ENCODE measurements at places on chromosomes 7 and 10.
A peak's percentile ranks its signal among the peaks of the same experiment; 100 is the strongest.

DNA sequence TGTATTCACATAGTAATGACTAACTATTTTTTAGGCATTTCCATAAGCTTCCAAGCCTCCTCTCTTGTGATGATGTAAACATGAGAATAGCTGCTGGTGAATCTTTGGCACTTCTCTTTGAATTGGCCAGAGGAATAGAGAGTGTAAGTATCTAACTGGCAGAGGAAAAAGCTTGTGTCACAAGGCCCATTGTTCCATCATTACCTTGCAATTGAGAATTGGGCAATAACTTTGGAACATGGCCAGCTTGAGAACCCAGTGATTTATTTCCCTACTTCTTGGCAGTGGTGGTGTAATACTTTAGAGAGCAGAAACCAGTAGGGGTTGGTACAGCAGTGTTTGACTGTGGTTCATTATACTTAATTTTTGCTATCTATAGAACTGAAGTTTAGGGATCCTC lies 12.0 kb downstream of the IFRD1 start:
- DNase-seq: no peak

DNA sequence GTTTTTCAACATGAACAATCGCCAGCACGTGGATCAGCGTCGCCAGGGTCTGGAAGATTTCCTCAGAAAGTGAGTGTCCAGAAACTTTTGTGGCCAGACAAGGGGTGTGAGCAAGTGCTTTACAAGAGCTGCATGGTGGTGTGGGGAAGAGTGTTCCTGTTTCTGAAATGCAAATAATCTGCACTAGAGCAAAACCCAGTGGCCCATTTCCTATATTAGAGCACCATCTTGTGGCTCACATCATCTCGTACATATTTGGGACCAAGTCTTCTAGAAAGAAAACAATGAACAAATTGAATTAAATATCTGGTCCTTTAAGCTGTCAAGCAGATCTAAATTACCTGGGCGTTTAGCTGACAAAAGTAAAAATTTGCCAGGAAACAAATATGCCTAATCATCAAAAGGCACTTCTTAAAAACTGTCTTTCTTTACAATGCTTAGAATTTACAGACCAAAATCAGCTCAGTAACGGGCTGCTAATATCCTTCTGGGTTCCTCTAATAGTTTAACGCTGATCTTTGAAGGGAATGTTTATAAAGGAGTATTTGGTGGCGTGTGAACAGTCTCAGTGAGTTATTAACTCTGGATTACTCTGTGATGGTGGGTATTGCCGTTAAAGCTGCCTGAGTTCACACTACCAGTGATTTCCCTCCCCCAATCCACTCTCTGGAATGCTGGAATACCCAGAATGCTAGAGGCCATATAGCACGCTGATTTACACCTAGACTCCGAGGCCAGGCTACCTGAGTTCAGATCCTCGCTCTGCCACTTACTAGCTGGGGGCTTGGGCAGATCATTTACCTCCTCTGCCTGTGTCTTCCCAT lies 73.6 kb downstream of the SNX10 start:
- DNase-seq: no peak

GRCh38 chr10:35835545-35835944 lies 193.4 kb upstream of the FZD8 start:
- DNase-seq: no peak

DNA sequence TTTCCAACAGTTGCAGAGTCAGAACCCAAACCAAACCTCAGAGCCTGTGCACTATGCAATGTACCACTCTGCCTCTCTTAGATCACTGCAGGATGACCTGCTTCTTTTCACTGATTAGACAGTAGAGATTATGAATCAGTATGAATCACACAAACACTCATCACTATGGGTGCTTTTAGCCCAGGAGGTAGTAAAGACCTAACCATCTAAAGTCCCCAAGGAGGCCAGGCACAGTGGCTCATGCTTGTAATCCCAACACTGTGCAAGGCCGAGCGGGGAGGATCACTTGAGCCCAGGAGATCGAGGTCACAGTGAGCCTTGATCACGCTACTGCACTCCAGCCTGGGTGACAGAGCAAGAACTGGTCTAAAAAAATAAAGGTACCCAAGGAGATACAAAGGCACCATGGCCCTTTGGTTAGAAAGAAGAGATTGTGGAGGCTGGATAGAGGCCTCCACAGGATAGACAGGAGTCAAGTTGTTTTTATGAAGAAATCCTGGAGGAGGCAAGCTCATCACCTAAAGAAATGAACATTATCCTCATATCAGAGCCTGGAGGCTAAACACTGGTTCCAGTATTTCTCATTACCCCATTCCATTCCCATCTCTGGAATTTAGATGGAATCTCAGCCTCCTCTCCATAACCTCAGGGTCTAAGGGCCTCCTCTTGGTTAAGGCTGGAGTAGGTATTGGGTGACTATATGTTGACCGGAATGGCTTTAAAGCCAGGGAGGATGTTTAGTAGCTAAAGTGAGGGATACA lies 12.9 kb downstream of the SEC31B start:
- DNase-seq: no peak

GRCh38 chr10:130333185-130333584 lies 197.0 kb downstream of the GLRX3 start:
- DNase-seq: peak; percentile 1

DNA sequence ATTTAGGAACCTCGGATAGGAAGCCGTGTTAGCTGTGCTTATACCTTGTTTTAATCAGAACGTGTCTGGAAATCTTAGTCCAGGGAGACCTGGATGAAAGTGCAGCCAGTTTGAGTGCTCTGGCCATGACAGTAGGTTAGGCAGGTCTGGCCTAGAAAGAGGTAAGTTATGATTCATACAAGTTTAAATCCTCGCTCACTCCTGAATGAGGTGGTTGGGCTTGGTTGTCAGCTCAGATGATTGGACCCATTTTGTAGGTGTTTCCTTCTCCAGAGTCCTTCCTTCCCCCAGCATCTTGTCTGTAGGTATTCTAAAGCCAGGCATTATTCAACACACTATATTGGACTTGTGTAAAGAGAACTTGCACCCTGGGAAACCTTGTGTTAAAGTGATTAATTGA lies 561.9 kb upstream of the GALNT17 start:
- no peak for DNase-seq

DNA sequence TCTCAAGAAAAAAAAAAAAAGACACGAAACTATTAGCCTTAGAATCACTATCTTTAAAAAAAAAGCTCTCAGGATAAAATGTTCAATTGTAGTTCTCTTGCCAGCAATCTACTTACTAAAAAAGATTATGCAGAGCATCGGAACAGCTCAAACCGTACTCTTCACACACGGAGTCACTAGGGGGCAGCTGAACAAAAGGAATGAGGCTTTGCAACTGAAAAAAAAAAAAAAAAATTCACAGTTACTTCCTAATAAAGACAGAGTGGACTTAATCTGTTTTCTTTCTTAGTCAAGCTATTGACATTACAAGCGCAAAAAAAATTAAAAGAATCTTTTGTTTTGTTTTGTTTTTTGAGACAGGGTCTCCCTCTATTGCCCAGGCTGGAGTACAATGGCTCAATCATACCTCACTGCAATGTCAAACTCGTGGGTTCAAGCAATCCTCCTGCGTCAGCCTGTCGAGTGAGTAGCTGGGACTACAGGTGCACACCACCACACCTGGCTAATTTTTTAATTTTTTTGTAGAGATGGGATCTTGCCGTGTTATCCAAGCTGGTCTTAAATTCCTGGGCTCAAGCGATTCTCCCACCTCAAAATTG lies 11.5 kb downstream of the PMS2 start:
- peak; percentile 25 for DNase-seq

GRCh38 chr7:36736090-36736898 lies 12.0 kb upstream of the AOAH start:
- no peak for DNase-seq

DNA sequence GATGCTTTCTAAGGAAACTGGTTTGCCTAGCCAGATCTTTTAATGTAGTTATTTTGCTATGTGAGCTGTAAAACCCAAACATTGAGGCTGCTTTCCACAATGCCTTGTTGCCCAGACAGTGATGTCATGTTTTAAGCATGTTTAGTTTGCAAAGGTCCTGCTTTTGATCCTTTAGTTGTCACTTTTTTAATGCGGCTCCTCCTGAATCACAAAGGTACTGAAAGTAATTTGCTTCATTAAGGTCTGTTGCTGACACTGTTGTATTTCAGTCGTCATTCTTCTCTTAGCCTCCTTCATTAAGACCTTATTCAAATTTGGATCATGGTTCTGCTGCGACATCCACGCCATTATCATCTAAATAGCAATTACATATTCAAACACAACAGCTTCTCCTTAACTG lies 10.6 kb downstream of the RPA3 start:
- peak; percentile 15 for DNase-seq

DNA sequence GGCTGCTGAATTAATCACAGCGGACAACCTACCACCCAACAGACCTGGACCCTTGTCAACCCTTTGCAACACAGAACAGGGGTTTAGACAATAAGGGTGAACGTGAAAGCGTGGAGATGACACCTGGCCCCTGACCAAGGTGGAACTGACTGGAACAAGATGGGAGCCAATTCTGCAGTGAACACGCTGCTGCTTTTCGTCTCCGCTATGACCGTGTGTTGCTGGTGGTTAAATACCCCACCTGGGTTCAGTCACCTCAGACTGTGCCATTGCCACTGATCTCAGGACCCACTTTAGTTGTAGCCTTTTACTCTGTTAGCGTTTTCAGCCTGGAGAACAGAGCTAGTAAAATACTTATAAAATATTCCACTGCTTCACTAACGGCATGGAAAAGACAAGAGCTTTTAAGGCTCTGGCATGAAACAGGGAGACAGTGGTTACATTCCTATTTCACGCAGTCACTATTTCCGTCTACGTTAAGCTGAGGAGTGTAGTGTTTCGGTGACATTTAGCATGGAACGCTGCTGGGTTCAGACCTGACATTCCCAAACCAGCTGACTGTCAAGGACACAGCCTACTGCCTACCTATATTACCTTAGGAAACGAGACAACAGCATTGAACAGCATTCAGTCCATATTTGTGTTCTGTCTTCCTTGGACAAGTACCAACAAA lies 119.5 kb upstream of the PRSS1 start:
- DNase-seq: no peak

GRCh38 chr10:95508730-95509129 lies 52.4 kb downstream of the SORBS1 start:
- DNase-seq: no peak

DNA sequence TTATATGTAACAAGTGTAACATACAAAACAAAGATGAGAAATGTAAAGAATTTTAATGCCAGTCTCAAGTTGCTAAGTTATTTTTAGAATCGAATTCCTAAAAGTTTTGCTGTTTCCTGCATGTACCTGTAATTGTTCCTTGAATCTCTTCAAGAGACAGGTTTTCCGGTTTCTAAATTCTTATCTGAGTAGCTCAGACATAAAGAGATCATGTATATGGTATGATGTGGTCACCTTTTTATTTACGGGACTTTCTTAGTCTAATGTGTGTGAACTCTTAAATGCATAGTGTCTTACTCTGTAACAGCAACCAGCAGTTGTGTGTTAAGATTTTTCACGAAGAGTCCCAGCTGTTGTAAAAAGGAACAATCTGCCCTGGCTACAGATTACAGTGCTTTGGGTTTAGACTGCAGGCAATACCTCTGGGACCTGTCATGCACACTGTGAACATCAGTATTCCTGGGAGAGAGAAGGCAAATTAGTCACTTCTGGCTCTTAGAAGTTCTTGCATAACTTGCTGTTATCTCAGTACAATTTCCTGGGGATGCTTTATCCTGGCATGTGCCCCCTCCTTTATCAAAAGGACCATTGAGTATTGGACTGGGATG lies 263.4 kb downstream of the BICC1 start:
- no peak for DNase-seq

DNA sequence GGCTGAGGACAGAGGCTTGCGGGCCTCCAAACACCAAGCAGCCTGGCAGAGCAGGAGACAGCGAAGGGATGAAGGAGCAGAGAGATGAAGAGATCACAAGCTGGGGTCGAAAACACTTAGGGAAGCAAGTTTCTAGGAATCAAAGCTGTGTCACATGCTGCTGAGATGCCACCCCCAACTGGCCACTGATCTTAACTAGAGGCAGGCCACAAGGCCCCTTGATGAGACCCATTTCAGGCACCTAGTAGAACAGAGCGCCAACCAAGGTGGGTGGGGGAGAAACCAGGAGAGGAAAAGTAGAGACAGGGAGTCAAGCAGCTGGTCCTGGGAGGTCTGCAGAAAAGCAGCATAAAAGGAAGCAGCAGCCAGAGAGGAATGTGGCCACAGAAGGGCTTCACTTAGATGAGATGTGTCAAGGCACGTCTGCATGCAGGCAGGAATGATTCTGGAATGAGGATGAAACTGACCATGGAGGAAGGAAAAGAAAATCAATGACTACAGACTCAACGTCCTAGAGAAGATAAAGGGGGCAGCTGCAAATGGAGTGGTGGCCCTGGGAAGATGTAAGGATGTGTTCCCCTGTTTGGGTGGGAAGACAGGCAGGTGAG lies 85.0 kb upstream of the DDC start:
- no peak for DNase-seq

DNA sequence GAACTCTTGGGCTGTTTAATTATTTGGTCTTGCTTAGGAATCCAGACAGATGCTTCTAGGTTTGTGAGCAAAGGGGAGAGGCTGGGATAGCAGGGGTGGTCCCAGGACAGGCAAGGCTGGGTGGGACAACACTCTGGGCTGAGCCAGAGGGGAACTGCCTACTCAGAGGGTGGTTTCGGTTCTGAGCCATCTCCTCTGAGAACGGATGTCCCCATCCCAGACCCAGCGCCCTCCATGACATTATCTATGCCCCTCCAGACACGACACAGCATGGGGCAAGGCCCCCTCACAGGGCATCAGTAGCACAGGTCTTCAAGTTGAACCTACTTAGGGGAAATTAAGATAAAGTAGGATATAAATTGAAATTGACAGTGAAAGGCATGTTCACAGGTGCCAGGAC lies 7.1 kb downstream of the ASB10 start:
- DNase-seq: no peak

DNA sequence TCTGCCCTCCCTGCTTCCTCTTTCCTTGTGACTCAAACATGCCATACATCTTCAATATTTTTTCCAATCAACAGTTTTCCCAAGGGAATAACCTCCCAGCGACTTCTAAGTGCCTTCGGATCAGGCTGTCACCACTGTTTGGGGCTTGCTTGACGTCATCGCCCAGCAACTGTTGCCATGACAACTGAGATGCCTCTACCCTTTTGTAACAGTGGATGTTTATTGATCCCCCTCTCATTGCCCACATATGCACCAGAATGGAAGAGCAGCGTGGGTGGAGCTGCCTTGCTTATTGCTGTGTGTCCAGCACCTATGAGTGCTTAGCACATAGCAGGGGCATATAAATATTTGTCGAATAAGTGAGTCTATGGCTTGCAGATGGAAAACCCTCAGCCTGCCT lies 14.4 kb downstream of the FFAR4 start:
- DNase-seq: no peak

GRCh38 chr10:128062881-128063563 lies 63.2 kb downstream of the MKI67 start:
- no peak for DNase-seq

DNA sequence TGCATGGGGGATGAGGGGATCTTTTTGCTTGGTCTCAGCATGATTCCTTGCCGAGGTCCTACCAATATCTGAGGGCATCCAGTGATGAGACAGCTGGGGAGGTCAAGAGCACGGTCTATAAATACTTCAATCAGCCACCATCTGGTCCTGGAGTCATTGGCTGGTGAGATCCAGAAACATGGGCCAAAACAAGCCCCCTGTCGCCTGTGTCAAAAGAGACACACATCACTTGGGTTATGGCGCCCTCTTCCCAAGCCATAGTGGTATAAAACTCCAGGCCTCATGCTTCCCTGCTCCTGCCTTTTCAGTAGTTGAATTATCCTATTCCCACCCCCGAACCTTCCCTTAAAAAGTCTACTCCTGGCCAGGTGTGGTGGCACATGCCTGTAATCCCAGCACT lies 60.9 kb downstream of the SLC35B4 start:
- DNase-seq: no peak
